Activated naive CD8-positive, alpha-beta T cell treated with anti-CD3 and anti-CD28 coated beads, Interleukin-2, amount 10 ng/mL, durations not matched to agents 7 days and 5 days (primary cell): ENCODE measurements at places on chromosomes 2 and 18. TPM values are rescaled to one million over a fixed set of nuclear protein-coding genes. Genes with fewer than 3 reads are reported as not detected.

- H3K4me3 ChIP-seq = no peak overlapping the region
- H3K4me1 ChIP-seq = peaks cover 7% of the 10 kb centered on the region
- H3K27me3 ChIP-seq = no peaks in the 10 kb centered on the region
- H3K36me3 ChIP-seq = peaks cover 7% of the 10 kb centered on the region
Observed at GRCh38 chr2:62783679-62784078, 78.2 kb downstream of the EHBP1 start.

- H3K27me3 ChIP-seq = peaks cover 4% of the 10 kb centered on the region
- no peaks in the 10 kb centered on the region for H3K36me3 ChIP-seq
- no peak overlapping the region for H3K27ac ChIP-seq
- no peak overlapping the region for H3K4me3 ChIP-seq
Observed at GRCh38 chr2:128441341-128442052, 122.8 kb upstream of the HS6ST1 start.

GRCh38 chr2:217966423-217967070, 36.2 kb downstream of the TNS1 start:
- DNase-seq = no peak
- H3K27me3 ChIP-seq = peaks cover 28% of the 10 kb centered on the region
- H3K36me3 ChIP-seq = no peaks in the 10 kb centered on the region
- no peaks in the 10 kb centered on the region for H3K4me1 ChIP-seq
- H3K4me3 ChIP-seq = no peak overlapping the region

MAP2 gene
- total RNA-seq = not detected

DNAJC5G gene
- total RNA-seq = not detected
